Activated CD4-positive, alpha-beta T cell treated with anti-CD3 and anti-CD28 coated beads for 1 hour (primary cell): ENCODE measurements at places on chromosomes 2 and 18.

- DNase-seq = no peak
Measured at GRCh38 chr2:8314063-8314462, 367.8 kb upstream of the ID2 start.

DNA sequence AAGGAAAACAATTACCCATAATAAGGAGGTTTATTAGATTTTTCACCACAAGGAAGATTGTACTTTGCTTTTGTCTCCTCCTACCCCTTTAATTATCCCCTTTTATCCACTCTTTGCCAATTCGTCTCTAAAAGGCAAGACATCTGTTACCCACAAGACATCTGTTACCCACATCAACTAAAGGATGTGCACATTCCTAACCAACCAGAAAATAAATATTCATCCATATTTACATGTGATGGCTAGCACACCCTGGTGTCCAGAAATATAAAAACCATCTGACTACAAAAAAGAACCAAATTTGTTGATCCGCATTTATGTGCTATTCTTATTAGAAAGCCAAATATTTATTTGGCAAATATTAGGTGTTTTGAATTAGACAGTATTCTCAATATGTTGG, 35.7 kb downstream of the ACVR1C start:
- DNase-seq = no peak

DNA sequence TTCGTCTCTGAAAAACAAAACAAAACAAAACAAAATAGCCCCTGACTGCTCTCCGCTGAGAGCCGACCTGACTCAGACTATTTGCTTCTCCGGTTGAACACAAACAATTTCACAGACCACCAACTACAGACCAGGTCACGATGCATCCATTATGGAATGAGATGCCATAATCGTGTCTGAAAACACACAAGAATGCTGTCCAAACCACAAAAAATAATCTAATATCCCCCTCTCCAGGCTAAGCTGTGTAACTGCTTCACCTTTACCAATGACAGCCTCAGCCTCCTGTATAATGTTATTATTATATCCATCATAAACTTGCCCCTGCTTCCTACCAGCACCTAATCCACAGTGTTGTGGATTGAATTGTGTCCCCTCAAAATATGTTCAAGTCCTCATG, 114.7 kb downstream of the DNAH6 start:
- no peak for DNase-seq

- no peak for DNase-seq
Measured at GRCh38 chr2:74593826-74594772, 39.6 kb downstream of the DOK1 start.

- no peak for DNase-seq
Measured at GRCh38 chr2:143694335-143694734, 565.1 kb downstream of the ARHGAP15 start.

DNA sequence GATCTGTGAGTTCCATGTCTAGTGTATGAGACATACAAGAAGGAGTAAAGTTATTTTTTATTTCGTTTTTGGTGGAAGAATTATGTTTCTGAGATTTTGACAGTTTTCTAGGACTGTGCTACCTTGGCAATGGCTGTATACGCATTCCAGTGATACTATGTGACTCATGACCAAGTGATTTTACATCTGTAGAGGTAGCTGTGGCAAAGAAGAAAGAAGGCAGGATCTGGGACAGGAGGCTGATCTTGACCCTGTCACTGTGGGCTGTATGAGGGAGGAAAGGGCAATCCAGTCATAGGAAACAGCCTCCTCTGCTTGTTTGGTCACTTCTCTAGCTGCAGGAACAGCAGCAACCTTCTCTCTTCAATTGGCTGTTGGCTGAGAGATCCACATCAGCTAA, 44.0 kb upstream of the PDCL3 start:
- no peak for DNase-seq
